ENCODE measurements at places on chromosomes 7 and 10.

GRCh38 chr7:105022458-105022857 lies 8.5 kb downstream of the KMT2E start:
- no peak for DNase-seq

GRCh38 chr7:16548428-16548827 lies 21.8 kb downstream of the LRRC72 start:
- DNase-seq: no peak

DNA sequence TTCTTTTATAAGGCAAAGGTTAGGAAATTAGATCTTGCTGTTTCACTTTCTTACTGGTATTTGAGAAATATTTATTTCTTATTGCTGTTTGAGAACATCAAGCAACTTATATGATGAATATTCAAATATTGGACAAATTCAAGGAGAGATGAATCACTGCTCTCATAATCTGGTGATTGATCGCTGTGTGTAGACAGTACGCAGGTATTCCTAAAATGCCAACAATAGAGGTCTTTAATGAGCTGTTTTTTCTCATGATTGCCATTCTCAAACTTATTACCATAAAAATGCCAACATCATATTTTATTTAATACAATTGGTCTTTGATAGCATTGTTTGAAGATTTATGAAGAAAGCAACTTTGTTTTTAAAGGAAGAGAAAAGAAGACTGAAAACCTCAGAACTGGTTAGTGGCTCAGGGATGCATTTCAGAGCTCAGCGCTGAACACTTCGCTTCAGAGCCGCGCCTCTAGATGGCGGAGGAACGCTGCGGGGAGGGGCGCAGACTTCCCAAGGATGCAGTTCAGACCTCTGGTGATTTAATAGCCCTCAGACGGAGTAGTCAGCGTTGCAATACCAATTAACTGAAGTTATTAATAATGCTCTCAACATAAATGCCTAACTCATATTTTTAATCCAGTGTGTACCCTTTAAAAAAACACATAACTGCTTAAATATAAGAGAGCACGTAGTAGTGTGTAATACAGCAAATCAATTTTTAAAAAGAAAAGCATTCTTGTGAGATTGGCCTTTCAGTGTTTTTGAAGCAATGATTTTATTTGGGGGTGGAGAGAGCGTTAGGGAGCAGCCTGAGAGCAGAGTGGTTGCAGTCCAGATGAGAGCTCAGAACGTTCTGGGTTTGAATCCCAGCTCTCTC lies 38.5 kb upstream of the STEAP4 start:
- no peak for DNase-seq

DNA sequence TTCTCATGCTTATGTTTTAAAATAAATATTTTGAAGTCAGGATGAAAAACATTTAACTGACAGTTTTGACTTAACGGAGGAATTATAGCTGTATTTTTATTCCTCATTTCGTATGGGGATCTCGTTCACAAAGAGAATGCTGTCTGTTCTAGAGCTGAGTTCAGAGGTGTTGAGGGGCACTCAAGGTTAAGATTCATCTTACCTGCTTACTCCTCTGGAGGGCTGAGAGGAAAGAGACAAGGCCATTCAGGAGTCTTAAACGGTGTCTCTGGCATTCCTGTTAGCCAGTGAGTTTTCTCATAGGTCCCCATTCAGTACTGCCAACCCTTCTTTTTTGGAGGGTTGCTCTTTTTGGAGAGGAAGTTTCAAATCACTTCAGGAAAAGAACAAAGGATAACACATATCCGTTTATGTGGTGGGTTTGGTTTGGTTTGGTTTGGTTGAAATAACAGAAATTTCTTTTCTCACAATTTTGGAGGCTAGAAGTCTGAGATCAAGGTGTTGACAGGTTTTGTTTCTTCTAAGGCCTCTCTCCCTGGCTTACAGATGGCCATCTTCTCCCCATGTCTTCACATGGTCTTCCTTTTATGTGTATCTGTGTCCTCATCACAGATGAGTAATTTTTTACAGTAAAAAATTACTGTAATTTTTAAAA lies 23.1 kb downstream of the CALHM2 start:
- no peak for DNase-seq

- no peak for DNase-seq
These were observed 127.8 kb upstream of the RSU1 start for GRCh38 chr10:16944986-16945385.

DNA sequence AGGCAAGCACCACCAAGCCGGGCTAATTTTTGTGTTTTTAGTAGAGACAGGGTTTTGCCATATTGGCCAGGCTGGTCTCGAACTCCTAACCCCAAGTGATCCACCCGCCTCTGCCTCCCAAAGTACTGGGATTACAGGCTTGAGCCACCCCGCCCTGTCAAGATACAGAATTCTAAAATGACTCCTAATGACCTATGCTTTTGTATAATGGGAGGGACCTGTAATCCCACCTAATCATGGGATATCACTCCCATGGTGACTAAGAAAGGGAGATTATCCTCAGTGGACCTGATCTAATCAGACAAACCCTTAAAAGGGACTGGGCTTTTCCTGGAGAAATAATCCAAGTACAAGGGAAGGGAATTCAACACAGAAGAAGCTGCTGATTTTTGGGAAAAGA lies 28.8 kb downstream of the SAMD8 start:
- no peak for DNase-seq

GRCh38 chr10:62778125-62778524 lies 26.4 kb upstream of the ADO start:
- DNase-seq: no peak

GRCh38 chr10:24209432-24209771 lies 464 bp downstream of the KIAA1217 start:
- DNase-seq: no peak

DNA sequence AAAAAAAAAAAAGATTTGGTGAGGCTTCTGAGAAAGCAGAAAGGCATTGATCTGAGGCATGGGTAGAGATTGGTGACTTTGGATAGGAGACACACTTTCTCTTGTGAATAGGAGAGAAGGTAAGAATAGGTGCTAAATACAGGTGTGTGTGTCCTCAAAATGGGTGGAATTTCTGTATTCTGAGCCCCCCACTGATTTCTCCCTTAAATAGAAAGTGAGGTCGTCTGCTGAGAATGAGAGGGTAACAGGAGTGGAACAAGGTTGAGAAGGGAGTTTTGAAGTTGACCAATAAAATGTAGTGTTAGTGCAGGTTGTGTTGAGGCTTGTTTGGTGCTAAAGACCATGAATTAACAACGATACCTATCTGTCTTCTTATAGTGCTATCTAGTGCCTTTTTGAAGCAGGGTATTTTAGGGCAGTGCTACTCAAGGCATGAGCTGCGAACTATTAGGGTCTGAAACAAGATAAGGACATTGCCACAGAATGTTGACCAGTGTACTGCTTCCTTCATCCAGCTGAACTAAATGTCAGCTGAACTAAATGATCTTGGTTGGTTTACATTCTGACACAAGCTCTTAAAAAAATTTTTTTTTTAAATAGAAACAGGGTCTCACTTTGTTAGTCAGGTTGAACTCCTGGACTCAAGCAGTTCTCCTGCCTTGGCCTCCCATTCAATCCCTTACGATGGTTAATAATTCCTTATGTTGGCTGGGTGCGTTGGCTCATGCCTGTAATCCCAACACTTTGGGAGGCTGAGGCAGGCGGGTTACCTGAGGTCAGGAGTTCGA lies 12.4 kb downstream of the TRIM24 start:
- no peak for DNase-seq

Measured in T-helper 2 cell (primary cell).